Activated CD8-positive, alpha-beta T cell treated with anti-CD3 and anti-CD28 coated beads, Interleukin-2, amount 10 ng/mL, durations not matched to agents 7 days and 5 days (primary cell): ENCODE measurements at places on chromosomes 6 and 20. TPM values are rescaled to one million over a fixed set of nuclear protein-coding genes. Genes with fewer than 3 reads are reported as not detected.

DNA sequence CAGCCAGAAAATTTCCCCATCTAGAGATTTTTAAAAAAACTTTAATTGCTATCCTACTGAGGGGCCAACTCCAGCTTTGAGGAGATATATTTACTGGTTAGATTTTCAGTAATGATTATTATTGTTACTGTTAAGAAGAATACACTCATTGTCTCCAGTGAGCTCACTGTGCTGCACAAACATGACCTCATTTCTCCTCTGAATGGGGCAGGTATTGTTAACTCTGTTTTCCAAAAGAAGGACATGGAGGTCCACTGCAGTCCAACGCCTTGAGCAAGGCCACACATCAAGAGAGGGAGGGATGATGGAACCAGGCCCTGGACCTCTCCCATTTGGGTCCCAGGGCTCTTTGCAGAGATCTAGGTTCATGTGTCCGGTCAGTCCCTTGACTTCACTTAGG lies 13.9 kb upstream of the SCUBE3 start:
- no peak for DNase-seq

DNA sequence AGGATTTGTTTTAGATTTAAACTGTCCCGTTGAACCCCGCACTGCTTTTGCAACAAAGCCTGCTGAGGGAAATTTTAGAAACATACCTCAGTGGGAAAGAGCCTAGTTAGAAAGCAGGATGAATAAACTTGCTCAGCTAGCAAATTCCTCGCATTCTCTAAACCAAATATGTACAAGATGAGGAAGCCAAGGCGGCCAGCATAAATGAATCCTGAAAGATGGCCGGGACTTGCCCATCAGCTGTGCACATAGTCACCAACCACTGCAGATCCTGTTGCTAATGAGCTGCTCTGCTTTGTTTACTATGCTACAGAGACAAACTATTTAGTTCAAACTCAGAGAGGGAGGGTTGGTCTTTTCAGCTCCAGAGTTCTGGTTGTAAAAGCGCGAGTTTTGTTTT lies 49.0 kb downstream of the TMEM170B start:
- no peak for DNase-seq

DNA sequence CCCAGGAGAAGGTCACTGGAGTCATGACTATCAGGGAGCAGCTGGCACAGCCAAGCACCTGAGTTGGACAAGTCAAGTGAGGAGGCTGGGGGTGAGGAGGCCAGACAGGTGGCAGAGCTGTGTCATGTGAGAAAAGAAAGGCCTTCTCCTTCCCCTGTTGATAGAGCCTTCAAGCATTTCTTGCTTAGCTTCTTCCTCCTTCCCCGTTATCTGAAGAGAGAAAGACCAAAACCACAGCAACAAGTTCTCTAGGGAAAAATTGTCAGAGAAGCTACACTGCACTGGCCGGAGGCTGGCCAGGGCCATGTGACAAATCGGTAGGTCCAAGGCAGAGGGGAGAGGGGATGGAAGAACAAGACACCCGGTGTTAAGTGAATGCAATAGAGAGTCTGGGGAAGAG lies 202.1 kb upstream of the PRDM1 start:
- DNase-seq, result no peak

DNA sequence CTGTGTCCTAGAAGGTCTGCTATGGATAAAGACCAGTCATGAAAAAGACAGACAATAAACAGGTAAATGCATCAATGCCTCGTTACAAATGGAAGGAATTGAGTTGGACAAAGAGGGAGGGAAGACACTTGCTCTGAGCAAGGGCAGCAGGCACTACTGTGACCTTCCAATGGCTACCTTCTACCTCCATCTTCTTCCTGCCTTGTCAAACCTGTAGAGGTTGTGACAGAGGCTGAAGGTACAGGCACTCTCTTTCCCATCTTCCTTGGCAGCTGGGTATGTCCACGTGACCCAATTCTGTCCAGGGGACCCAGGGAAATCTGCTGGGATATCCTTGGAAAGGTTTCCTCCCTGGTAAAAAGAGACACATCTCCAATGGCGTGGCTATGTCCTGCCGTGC lies 274.8 kb downstream of the TFAP2C start:
- DNase-seq, result no peak

CRIP3 gene
- not detected for total RNA-seq

BPI gene
- not detected for total RNA-seq
